ENCODE measurements at places on chromosomes 3 and 15. TPM values are rescaled to one million over a fixed set of nuclear protein-coding genes. Genes with fewer than 3 reads are reported as not detected.
A peak's percentile ranks its signal among the peaks of the same experiment; 100 is the strongest.

- H3K4me3 ChIP-seq: no peak overlapping the region
- no peaks in the 10 kb centered on the region for H3K4me1 ChIP-seq
- DNase-seq: no peak
- H3K27me3 ChIP-seq: no peaks in the 10 kb centered on the region
Observed at GRCh38 chr3:70527026-70527425, 214.6 kb upstream of the MDFIC2 start.

DNA sequence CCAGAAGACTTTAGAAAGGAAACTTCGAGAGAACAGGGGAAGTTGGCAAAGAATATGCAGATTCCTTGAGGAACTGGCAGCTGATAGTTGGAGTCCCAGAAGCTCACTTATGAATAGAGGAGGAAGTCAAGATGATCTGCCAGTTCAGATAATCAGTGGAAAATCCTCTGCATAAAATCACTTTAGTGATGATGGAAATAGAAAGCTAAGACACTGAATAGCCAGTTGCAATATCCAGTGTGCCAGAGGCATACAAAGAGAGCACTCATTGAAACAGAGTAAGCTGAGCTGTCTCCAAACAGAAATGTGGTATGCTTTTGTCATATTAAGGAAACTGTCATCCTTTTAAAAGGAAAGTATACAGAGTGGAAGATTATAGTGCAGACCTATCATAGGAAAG is 1207.6 kb downstream of the OTOL1 start:
- no peak overlapping the region for H3K4me3 ChIP-seq
- no peaks in the 10 kb centered on the region for H3K27me3 ChIP-seq
- H3K27ac ChIP-seq: no peak overlapping the region
- no peaks in the 10 kb centered on the region for H3K36me3 ChIP-seq
- no peaks in the 10 kb centered on the region for H3K4me1 ChIP-seq
- no peak for DNase-seq

GRCh38 chr15:81085213-81085612 is 48.9 kb upstream of the CFAP161 start:
- no peaks in the 10 kb centered on the region for H3K4me1 ChIP-seq
- no peak for DNase-seq
- no peak overlapping the region for H3K27ac ChIP-seq
- H3K27me3 ChIP-seq: no peaks in the 10 kb centered on the region
- no peaks in the 10 kb centered on the region for H3K36me3 ChIP-seq

DNA sequence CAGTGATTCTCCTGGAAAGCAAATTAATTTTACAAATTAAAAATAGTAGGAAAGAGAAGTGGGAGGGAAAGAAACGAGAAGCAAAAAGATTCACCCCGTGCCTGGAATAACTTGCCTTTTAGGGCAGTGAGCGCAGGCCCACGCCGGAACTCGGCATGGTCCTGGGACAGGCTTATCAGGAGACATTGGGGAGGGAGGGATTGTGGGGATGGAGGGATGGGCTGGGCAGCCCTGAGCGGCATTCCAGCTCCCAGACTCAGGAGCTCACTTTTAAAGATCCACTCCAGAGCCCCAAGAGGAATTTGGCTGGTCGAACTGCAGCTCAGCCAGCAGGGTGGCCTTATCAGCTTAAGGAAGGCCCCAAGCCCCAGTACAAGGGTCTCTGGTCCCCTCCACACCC is 117.9 kb downstream of the ADCY5 start:
- DNase-seq: no peak
- peaks cover 2% of the 10 kb centered on the region for H3K36me3 ChIP-seq
- peaks cover 89% of the 10 kb centered on the region for H3K4me1 ChIP-seq
- peak overlapping the region; percentile 87 for H3K27ac ChIP-seq
- H3K27me3 ChIP-seq: no peaks in the 10 kb centered on the region

GRCh38 chr3:133457465-133458067 is 57.7 kb downstream of the BFSP2 start:
- no peaks in the 10 kb centered on the region for H3K36me3 ChIP-seq
- H3K27ac ChIP-seq: no peak overlapping the region
- no peak overlapping the region for H3K4me3 ChIP-seq
- no peaks in the 10 kb centered on the region for H3K27me3 ChIP-seq
- DNase-seq: no peak

DNA sequence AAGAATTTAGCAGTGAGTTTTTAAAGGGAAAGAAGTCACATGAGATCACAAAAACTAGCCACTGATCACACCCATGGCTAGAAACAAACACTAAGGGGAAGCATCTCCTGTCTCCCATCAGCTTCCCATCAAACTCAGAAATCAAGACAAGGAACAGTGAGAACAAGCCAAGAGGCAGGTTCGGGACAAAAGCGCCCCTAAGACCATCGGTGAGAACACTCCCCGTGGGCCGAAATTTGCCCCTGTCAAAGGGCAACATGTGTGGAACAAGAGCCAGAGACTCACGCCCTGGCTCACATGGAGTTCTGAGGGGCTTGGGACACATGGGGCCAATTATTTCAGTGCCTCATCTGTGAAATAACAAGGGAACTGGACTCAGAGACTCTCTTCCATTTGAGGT is 49.1 kb downstream of the LRIG1 start:
- peaks cover 84% of the 10 kb centered on the region for H3K4me1 ChIP-seq
- no peak overlapping the region for H3K4me3 ChIP-seq
- no peak for DNase-seq
- H3K27ac ChIP-seq: peak overlapping the region; percentile 76

GRCh38 chr15:45780352-45780751 is 145.5 kb downstream of the SQOR start:
- H3K27ac ChIP-seq: no peak overlapping the region
- H3K36me3 ChIP-seq: no peaks in the 10 kb centered on the region
- no peaks in the 10 kb centered on the region for H3K4me1 ChIP-seq
- H3K4me3 ChIP-seq: no peak overlapping the region

- H3K4me1 ChIP-seq: no peaks in the 10 kb centered on the region
- H3K36me3 ChIP-seq: no peaks in the 10 kb centered on the region
- no peak overlapping the region for H3K4me3 ChIP-seq
- no peaks in the 10 kb centered on the region for H3K27me3 ChIP-seq
- no peak for DNase-seq
Observed at GRCh38 chr3:190642016-190642415, 128.1 kb downstream of the IL1RAP start.

- DNase-seq: no peak
- no peaks in the 10 kb centered on the region for H3K36me3 ChIP-seq
- H3K4me3 ChIP-seq: peak overlapping the region; percentile 53
- peaks cover 28% of the 10 kb centered on the region for H3K4me1 ChIP-seq
- H3K27me3 ChIP-seq: no peaks in the 10 kb centered on the region
Observed at GRCh38 chr3:33659856-33660434, 58.1 kb downstream of the CLASP2 start.

GRCh38 chr3:142003291-142003690 is 126.8 kb downstream of the ATP1B3 start:
- H3K4me3 ChIP-seq: no peak overlapping the region
- H3K27me3 ChIP-seq: no peaks in the 10 kb centered on the region
- H3K4me1 ChIP-seq: no peaks in the 10 kb centered on the region
- no peak for DNase-seq
- no peaks in the 10 kb centered on the region for H3K36me3 ChIP-seq

GRCh38 chr15:40421246-40422157 is 15.9 kb downstream of the IVD start:
- H3K27me3 ChIP-seq: no peaks in the 10 kb centered on the region
- no peak overlapping the region for H3K4me3 ChIP-seq
- H3K27ac ChIP-seq: peak overlapping the region; percentile 76
- DNase-seq: peak; percentile 77
- no peaks in the 10 kb centered on the region for H3K36me3 ChIP-seq

GRCh38 chr15:92421976-92422375 is 28.3 kb downstream of the ST8SIA2 start:
- no peak overlapping the region for H3K4me3 ChIP-seq
- DNase-seq: no peak
- no peaks in the 10 kb centered on the region for H3K4me1 ChIP-seq
- H3K27ac ChIP-seq: no peak overlapping the region

DNA sequence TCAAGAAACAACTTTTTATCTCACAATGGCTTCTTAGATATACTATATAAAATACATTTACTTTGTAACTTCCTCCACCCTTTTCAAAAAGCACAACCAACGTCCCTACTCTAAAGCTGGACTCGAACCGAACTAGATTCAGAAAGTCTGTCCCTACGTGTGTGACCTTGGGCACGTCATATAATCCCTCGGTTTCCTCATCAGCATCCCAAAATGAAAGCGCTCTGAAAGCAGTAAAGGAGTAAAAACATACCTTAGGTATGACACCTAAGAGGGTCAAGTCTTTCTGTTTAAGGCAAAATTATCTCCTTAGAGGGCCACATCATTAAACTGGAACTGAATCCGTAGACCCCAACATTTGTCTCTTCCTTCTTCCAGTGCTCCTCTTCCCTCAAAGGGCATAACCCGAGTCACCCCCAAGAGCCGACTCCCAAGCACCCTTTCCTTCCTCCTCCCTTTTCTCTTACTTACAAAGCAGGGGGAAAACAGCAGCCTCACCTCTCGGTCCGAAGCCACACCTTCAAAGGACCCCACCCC is 663 bp downstream of the PDCD10 start:
- no peaks in the 10 kb centered on the region for H3K27me3 ChIP-seq
- H3K4me1 ChIP-seq: no peaks in the 10 kb centered on the region
- H3K36me3 ChIP-seq: no peaks in the 10 kb centered on the region
- DNase-seq: no peak
- peak overlapping the region; percentile 92 for H3K4me3 ChIP-seq
- peak overlapping the region; percentile 94 for H3K27ac ChIP-seq

DNA sequence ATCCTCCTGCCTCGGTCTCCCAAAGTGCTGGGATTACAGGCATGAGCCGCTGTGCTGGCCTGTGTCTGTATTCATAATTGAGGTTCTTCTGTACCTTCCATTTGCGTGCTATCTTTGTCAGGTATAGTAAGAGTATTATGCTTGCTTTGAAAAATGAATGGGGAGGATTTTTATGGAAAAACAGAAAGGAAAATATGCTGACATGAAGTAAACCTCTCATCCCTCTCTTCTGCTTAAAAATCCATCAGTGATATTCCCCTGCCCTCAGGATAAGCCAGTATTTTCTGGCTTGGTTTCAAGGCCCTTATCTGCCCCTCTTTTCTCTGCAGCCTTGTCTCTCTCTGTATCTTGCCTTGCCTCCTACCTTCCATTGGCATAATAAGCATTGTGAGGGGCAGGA is 80.7 kb downstream of the NR1D2 start:
- no peaks in the 10 kb centered on the region for H3K36me3 ChIP-seq
- H3K27ac ChIP-seq: no peak overlapping the region
- H3K4me3 ChIP-seq: no peak overlapping the region
- no peaks in the 10 kb centered on the region for H3K27me3 ChIP-seq

DNA sequence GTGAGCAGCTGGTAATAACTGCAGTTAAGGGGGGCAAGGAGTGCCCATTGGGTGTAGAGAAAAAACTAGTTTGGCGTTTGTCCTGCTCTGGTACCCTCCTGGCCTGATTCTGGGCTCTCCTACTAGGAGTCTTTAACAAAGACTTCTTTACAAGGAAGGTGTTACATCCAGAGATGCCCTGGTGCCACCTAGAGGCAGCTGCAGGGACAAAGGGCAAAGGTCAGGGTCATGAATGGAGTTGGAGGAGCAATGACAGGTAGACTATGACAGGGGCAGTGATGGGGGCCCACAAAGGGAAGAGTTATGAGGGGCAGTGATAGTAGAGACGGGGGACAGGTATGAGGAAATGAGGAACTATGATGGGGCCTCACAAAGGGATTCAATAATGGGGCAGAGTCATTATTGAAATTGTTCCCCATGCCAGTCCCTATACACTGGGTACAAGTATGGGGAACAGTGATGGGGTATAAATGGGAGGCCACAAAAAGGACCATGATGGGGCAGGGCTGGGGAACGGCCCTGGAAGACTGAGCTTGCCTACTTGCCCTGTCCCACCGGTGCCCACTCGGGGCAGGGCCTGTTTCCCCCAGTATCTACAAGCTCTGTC is 7.9 kb downstream of the CCDC71 start:
- no peak overlapping the region for H3K27ac ChIP-seq
- no peaks in the 10 kb centered on the region for H3K27me3 ChIP-seq
- no peak for DNase-seq
- H3K4me1 ChIP-seq: no peaks in the 10 kb centered on the region

- no peaks in the 10 kb centered on the region for H3K27me3 ChIP-seq
- no peak for DNase-seq
- no peaks in the 10 kb centered on the region for H3K4me1 ChIP-seq
- no peak overlapping the region for H3K4me3 ChIP-seq
- no peaks in the 10 kb centered on the region for H3K36me3 ChIP-seq
Observed at GRCh38 chr15:85760049-85760448, 34.7 kb downstream of the KLHL25 start.

DPPA2 gene
- total RNA-seq: not detected

ILDR1 gene
- total RNA-seq: not detected

FSD2 gene
- total RNA-seq: 58.8 TPM

BFSP2 gene
- not detected for total RNA-seq

GOLGA6L4 gene
- 0.15 TPM for total RNA-seq

SAMD7 gene
- total RNA-seq: not detected

RAB43 gene
- 5.3 TPM for total RNA-seq

PLSCR1 gene
- 42.7 TPM for total RNA-seq

SLCO2A1 gene
- total RNA-seq: 36.4 TPM

TPRA1 gene
- 24.0 TPM for total RNA-seq

AADACL2 gene
- 0.16 TPM for total RNA-seq

ZNF80 gene
- not detected for total RNA-seq

LRRC3B gene
- 0.04 TPM for total RNA-seq

SCG3 gene
- total RNA-seq: not detected

POC1A gene
- 0.78 TPM for total RNA-seq

SERPINI2 gene
- total RNA-seq: not detected

Measured in right atrium auricular region (tissue), 2 donors.